Stimulated activated CD4-positive, alpha-beta T cell treated with anti-CD3 and anti-CD28 coated beads, Interleukin-4, amount 100 ng/mL, for 24 hours (primary cell): ENCODE measurements at places on chromosomes 12 and 14.

GRCh38 chr14:91466192-91466591 is 43.9 kb downstream of the PPP4R3A start:
- no peak for DNase-seq

DNA sequence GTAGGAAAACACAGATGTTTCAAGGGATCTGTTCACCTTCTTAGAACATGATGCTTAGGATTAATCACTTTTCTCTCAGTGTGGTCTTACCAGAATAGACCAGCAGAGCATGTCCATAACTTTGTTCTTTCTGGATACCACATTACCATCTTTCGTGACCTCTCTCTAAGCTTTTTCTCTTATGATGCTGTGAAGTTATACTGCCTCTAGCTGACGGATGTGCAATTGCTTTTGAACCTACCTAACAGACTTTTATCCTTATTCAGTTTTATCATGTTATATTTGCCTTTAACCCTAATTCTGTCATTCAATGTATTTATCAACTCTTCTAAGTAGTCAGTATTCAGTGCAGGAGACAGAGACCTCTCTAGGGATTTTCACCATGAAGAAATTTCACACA is 246.7 kb downstream of the DACT1 start:
- DNase-seq, result no peak

DNA sequence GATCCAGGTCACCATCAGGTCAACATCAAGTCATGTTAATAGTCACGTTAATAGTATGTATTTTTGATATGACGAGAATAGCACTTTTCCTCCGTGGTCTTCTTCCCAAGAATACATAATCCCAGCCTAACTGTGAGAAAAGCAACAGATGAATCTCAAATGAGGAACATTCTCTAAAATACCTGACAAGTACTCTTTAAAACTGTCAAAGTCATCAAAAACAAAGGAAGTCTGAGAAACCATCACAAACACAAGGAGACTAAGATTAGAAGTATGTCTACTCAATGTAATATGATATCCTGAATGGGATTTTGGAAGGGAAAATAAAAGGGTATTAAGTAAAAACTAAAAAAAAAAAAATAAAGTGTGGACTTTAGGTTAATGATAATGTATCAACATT is 36.8 kb upstream of the GLIPR1 start:
- DNase-seq, result no peak

DNA sequence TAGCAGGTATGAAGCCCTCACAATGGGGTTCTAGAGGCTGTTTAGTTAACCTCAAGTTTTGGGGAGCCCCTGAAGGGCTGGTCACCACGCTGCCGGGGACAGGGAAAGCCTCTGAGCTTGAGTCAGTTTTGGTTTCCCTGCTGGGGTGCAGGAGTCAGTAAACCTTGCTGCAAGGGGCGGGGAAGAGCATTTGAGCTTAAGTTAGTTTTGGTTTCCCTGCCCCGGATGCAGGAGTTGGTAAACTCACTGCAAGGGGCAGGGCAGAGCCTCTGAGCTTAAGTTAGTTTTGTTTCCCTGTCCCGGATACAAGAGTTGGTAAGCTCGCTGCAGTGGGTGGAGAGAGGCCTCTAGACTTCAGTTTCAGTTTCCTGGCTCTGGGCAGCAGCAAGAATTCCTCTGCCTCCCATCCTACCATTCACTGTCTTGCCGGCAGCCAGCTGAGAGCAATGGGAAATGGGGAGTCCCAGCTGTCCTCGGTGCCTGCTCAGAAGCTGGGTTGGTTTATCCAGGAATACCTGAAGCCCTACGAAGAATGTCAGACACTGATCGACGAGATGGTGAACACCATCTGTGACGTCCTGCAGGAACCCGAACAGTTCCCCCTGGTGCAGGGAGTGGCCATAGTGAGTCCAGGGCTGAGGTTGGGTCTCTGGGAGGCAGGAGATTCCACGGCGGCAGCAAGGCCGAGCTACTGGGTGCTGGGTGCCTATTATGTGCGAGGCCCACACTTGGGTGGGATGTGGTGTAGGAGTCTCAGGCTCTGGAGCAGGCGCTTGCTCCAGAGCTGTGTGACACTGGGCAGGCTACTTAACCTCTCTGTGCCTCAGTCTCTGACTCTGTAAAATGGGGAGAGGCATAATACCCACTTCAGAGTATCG is at the start of gene OAS2:
TSS of gene OAS2 (plus strand) at position 357 of the 878 bp plus-strand sequence. CDS start at position 447, 90 bp downstream.
- DNase-seq, result peak; percentile 84
